Body of pancreas (tissue), 4 donors: ENCODE measurements at places on chromosomes 1 and 21.

- no peak for DNase-seq
Observed at GRCh38 chr1:153791648-153792253, 16.5 kb downstream of the SLC27A3 start.

DNA sequence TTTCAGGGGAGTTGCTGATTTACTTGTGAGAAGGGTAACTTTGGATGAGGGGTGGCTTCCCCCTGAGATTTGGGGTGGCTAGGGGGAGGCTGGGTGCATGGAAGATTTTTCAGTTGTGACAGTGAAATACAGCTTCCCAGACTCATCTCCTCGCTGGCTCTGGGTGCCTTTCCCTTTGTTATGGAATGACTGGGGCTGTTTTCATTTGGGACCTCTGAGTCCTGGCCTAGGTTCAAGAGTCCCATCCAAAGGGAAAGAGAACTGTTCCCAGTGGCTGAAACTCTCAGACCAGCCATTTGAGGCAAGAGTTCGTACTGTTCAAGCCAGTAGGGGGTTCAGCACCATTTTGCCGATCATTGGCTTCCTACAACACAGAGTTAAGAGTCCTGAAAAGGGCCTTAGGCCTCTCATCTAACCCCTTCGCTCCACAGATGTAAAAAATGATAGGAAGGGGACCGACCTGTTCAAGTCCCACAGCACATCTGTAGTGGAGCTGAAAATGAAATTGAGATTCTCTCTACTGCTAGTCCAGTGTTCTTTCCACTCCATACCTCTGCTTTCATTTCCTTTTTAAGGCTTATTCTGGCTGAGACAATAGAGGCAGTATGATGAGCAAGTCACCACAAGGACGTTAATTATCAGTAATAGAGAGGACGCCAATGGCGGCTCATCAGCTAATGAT lies 958 bp downstream of the DDR2 start:
- no peak for DNase-seq

- DNase-seq: no peak
Observed at GRCh38 chr21:25569711-25570110, 37.6 kb downstream of the MRPL39 start.

- no peak for DNase-seq
Observed at GRCh38 chr1:240151136-240151735, 59.6 kb downstream of the FMN2 start.

DNA sequence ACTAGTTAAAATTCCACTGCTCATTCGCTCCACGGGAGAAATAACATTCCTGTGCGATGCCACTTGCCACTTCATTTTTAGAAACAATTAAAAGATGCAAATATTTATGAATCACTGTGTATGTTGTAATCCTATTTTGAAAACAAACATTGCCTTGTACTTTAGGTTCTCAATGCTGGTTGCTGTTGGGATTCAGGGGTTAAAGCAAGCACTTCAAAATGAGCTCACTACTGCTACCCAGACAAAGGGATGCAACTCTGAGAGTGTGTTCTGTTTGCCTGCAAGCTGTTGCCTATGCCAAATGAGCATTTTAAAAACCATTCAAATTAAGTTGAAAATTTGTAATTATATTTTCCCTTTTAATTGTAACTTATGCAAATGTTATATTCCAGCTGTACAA lies 87.5 kb downstream of the RWDD3 start:
- no peak for DNase-seq

DNA sequence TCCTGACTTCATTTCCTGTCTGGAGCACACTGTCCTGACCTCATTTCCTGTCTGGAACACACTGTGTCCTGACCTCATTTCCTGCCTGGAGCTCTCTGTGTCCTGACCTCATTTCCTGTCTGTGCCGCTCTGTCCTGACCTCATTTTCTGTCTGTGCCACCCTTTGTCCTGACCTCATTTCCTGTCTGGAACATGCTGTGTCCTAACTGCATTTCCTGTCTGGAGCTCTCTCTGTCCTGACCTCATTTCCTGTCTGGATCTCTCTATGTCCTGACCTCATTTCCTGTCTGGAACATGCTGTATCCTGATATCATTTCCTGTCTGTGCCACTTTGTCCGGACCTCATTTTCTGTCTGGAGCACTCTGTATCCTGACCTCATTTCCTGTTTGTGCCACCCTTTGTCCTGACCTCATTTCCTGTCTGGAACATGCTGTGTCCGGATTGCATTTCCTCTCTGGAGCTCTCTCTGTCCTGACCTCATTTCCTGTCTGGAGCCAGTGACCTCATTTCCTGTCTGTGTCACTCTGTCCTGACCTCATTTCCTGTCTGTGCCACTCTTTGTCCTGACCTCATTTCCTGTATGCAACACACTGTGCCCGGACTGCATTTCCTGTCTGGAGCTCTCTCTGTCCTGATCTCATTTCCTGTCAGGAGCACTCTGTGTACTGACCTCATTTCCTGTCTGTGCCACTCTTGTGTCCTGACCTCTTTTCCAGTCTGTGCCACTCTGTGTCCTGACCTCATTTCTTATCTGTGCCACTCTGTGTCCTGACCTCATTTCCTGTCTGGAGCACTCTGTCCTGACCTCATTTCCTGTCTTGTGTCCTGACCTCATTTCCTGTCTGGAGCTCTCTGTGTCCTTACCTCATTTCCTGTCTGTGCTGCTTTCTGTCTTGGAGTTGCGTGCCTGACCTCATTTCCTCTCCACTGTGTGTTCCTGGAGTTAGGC lies 27.6 kb downstream of the SKI start:
- DNase-seq: no peak
